ENCODE measurements at places on chromosomes 6 and 20.

GRCh38 chr20:56687061-56687460 lies 58.0 kb downstream of the TFAP2C start:
- H3K27me3 ChIP-seq: peaks cover 2% of the 10 kb centered on the region
- no peaks in the 10 kb centered on the region for H3K4me1 ChIP-seq
- H3K4me3 ChIP-seq: no peak overlapping the region
- no peak for DNase-seq
- no peaks in the 10 kb centered on the region for H3K36me3 ChIP-seq

DNA sequence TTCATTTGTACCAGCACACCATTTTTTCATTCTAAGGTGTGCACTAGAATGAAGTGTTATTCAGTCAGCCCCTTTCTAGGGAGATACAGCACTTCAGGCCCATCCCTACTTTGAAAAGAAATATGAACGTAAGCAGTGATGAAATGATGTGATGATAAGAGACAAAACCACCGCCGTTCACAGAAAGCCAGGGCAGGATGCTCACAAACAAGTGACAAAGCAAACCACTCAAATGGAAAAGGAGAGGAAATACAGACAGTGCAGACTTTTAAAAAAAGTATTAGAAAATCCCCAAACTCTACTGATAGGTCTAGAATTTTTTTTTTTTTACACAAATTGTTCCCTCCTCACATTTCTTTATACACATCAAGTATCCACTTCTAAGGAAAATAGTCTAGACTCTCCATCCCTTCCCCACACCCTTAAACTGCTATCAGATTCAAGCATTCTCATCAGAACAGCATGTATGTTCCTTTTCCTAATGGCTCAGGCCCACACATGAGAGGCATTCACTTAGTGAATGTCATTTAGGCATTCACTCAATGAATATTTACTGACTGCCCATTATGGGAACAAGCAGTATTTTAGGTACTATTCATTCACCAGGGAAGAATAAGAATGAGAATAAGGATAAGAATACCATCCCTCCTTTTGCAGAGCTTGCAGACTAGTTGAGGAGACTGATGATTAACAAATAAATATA lies 243.5 kb downstream of the GMPR start:
- no peak overlapping the region for H3K4me3 ChIP-seq
- H3K27ac ChIP-seq: no peak overlapping the region
- DNase-seq: no peak
- H3K36me3 ChIP-seq: peaks cover 9% of the 10 kb centered on the region

- no peaks in the 10 kb centered on the region for H3K36me3 ChIP-seq
- no peaks in the 10 kb centered on the region for H3K27me3 ChIP-seq
- no peak overlapping the region for H3K4me3 ChIP-seq
- H3K4me1 ChIP-seq: no peaks in the 10 kb centered on the region
- DNase-seq: no peak
These were observed 471.4 kb downstream of the ADGRB3 start for GRCh38 chr6:69106511-69106910.

DNA sequence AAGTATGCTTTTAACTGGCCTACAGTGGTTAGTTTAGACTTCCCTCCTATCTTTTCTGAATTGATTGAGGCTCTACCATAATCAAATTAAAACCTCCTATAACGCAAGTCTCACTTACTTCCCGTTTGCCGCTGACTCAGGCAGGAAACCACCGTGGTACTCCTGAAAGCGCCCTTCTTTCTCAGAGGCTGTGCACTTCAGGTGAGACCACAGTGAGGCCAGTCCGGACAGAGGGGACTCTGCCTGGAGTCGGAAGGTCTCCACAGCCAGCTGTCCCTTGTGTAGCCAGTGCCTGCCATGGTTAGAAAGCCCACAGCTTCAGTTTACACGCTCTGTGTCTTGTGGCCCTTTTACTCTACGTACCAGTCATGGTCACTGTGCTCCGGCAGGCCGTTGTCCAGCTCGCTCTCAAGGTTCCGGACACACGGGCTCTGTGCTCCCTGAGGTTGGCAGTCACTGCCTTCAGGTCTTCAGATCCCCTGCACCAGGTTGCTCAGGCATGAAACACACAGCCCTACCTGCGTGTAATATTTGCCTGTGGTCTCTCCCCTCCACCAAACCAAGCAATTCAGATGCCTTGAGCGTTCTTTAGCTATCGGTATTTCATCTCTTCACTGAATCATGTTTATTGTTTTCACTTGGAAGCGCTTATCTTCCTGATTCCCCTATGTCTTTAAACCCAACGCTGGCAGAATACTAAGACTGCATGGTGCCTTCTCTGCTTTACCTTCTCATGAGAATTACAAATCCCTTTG lies 178.8 kb downstream of the SMOC2 start:
- no peaks in the 10 kb centered on the region for H3K36me3 ChIP-seq
- H3K27ac ChIP-seq: no peak overlapping the region
- DNase-seq: no peak
- no peak overlapping the region for H3K4me3 ChIP-seq
- peaks cover 11% of the 10 kb centered on the region for H3K4me1 ChIP-seq

- H3K4me1 ChIP-seq: no peaks in the 10 kb centered on the region
- DNase-seq: no peak
- H3K27ac ChIP-seq: no peak overlapping the region
- H3K36me3 ChIP-seq: no peaks in the 10 kb centered on the region
- no peaks in the 10 kb centered on the region for H3K27me3 ChIP-seq
- no peak overlapping the region for H3K4me3 ChIP-seq
These were observed 414.9 kb downstream of the KIF16B start for GRCh38 chr20:16158090-16158975.

GRCh38 chr6:119205911-119206618 lies 127.6 kb upstream of the FAM184A start:
- no peaks in the 10 kb centered on the region for H3K27me3 ChIP-seq
- no peaks in the 10 kb centered on the region for H3K4me1 ChIP-seq
- peaks cover 13% of the 10 kb centered on the region for H3K36me3 ChIP-seq

- no peak for DNase-seq
- no peak overlapping the region for H3K4me3 ChIP-seq
- H3K36me3 ChIP-seq: no peaks in the 10 kb centered on the region
- no peaks in the 10 kb centered on the region for H3K27me3 ChIP-seq
These were observed 36.4 kb downstream of the MYLK4 start for GRCh38 chr6:2714111-2714895.

GRCh38 chr20:37846573-37846972 lies 56.4 kb upstream of the VSTM2L start:
- H3K36me3 ChIP-seq: peaks cover 30% of the 10 kb centered on the region
- DNase-seq: no peak
- H3K4me1 ChIP-seq: peaks cover 4% of the 10 kb centered on the region
- H3K4me3 ChIP-seq: no peak overlapping the region

GRCh38 chr20:5770231-5770986 lies 20.2 kb downstream of the SHLD1 start:
- DNase-seq: no peak
- no peak overlapping the region for H3K27ac ChIP-seq
- H3K4me1 ChIP-seq: peaks cover 5% of the 10 kb centered on the region
- peaks cover 10% of the 10 kb centered on the region for H3K36me3 ChIP-seq
- no peaks in the 10 kb centered on the region for H3K27me3 ChIP-seq
- H3K4me3 ChIP-seq: no peak overlapping the region

DNA sequence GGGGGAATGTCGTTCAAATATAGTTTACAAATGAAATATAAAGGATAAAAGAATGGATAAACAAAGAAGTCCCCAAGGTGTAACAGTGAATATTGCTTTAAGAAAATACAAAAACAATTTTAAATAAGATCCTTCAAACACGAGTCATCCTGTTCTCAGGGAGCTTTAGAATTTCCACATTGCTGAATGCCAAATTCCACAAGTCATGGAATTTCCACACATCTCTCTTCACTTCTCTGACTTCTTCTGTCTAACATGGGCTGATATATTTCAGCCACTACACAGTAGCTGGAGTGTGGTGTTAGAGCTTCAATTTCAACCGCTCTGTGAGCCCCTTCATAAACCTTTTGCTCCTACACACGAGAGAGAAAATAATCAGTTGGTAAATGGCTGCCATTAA lies 28.0 kb downstream of the IL22RA2 start:
- H3K4me1 ChIP-seq: no peaks in the 10 kb centered on the region
- H3K4me3 ChIP-seq: no peak overlapping the region
- H3K27ac ChIP-seq: no peak overlapping the region
- no peaks in the 10 kb centered on the region for H3K27me3 ChIP-seq

GRCh38 chr6:17986656-17987446 lies 584 bp downstream of the KIF13A start:
- H3K36me3 ChIP-seq: peaks cover 5% of the 10 kb centered on the region
- peak overlapping the region; percentile 79 for H3K4me3 ChIP-seq
- DNase-seq: peak; percentile 73
- peaks cover 13% of the 10 kb centered on the region for H3K4me1 ChIP-seq
- H3K27me3 ChIP-seq: no peaks in the 10 kb centered on the region

- H3K36me3 ChIP-seq: no peaks in the 10 kb centered on the region
- no peaks in the 10 kb centered on the region for H3K4me1 ChIP-seq
- peak; percentile 3 for DNase-seq
- H3K4me3 ChIP-seq: no peak overlapping the region
These were observed 527.7 kb downstream of the ADGRB3 start for GRCh38 chr6:69162811-69163210.

- DNase-seq: no peak
- peaks cover 23% of the 10 kb centered on the region for H3K36me3 ChIP-seq
- no peaks in the 10 kb centered on the region for H3K4me1 ChIP-seq
- no peak overlapping the region for H3K4me3 ChIP-seq
- H3K27me3 ChIP-seq: no peaks in the 10 kb centered on the region
These were observed 24.8 kb downstream of the SAMHD1 start for GRCh38 chr20:36926653-36927200.

- H3K27ac ChIP-seq: no peak overlapping the region
- no peaks in the 10 kb centered on the region for H3K27me3 ChIP-seq
- no peaks in the 10 kb centered on the region for H3K36me3 ChIP-seq
- DNase-seq: no peak
- no peak overlapping the region for H3K4me3 ChIP-seq
- no peaks in the 10 kb centered on the region for H3K4me1 ChIP-seq
These were observed 90.5 kb upstream of the VGLL2 start for GRCh38 chr6:117174835-117175360.

All from muscle of leg (tissue), 16 donors.